ENCODE measurements at places on chromosomes 16 and 17. TPM values are rescaled to one million over a fixed set of nuclear protein-coding genes. Genes with fewer than 3 reads are reported as not detected.

- H3K27me3 ChIP-seq: no peaks in the 10 kb centered on the region
- no peak overlapping the region for H3K27ac ChIP-seq
- H3K4me1 ChIP-seq: no peaks in the 10 kb centered on the region
- H3K4me3 ChIP-seq: no peak overlapping the region
- H3K36me3 ChIP-seq: peaks cover 68% of the 10 kb centered on the region
These were observed 18.6 kb downstream of the SETD6 start for GRCh38 chr16:58533751-58534470.

DNA sequence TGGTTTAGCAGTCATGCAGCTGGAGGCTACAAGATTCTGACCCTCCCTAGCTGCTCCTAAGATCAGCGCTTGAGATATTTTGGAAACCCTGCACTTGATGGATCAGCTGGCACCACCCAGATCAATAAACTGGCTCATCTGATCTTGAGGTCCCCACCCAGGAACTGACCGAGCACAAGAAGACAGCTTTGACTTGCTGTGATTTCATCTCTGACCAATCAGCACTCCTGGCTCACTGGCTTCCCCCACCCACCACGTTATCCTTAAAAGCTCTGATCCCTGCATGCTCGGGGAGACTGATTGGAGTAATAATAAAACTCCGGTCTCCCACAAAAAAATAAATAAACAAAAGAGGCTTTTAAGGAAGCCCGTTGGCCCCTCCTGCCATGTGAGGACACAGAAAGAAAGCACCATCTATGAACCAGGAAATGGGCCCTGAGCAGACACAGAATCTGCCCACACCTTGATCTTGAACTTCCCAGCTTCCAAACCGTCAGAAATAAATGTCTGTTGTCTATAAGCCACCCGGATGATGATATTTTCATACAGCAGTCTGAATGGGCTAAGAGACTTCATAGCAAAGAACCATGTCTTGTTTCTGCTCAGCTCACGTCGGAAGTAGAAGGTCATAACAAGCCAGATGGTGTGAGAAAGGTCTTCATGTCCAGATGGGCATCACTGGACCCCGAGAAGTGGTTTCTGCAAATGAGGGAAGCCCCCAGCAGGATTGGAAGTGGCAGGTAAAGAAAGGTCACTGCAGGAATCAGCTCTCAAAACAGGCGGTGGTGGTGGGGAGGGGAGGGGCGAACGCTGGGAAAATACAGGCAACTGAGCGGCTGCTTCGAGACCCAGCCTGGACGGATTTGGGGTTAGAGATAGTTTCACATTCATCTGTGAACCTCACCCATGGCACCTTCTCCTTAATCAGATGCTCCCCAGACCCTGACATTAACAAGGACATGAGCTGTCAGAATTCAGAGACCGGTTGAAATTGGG, 19.8 kb upstream of the RPH3AL start:
- DNase-seq: no peak
- no peaks in the 10 kb centered on the region for H3K27me3 ChIP-seq
- H3K36me3 ChIP-seq: no peaks in the 10 kb centered on the region
- H3K4me3 ChIP-seq: no peak overlapping the region

- no peak for DNase-seq
- H3K4me1 ChIP-seq: no peaks in the 10 kb centered on the region
- no peak overlapping the region for H3K27ac ChIP-seq
- peaks cover 2% of the 10 kb centered on the region for H3K36me3 ChIP-seq
- H3K27me3 ChIP-seq: no peaks in the 10 kb centered on the region
These were observed 68.9 kb downstream of the NEUROD2 start for GRCh38 chr17:39538866-39539265.

- no peak for DNase-seq
- no peak overlapping the region for H3K4me3 ChIP-seq
- H3K27ac ChIP-seq: no peak overlapping the region
- H3K4me1 ChIP-seq: peaks cover 12% of the 10 kb centered on the region
- peaks cover 2% of the 10 kb centered on the region for H3K27me3 ChIP-seq
These were observed 51.4 kb upstream of the WSCD1 start for GRCh38 chr17:6018788-6019187.

DNA sequence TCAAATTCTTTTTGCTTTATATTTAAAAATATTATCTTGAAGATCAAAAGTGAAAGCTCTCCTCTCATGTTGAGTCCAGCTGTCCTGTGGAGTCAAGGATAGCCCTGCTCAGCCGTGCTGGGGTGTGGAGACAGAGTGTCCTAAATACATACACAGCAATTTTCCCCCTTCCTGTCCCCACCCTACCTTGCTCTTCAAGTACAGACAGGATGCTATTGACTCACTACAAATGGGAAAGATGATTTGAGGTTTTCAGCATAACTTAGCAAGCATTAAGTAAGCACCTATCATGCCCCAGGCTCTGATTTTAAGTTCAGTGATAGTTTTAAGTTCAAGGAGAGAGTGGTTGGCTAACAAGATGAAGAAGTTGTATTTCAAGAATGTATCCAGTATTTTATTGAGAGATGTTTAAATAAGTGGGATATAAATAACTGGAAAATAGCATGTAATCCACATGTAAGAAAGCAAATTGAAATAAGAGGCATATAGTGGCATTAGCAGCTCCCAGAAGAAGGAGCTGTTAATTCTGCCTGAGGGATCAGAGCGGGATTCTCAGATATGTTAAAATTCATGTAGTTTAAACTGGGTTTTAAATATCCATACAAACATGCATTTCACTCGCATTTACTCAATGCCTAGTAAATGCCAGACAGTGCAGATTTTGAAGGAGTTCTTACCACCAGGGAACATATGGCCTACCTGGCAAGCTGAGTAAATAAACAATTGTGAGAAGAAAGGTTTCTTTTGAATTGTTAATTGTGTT, 183.5 kb upstream of the ANKFN1 start:
- H3K27ac ChIP-seq: no peak overlapping the region
- no peak overlapping the region for H3K4me3 ChIP-seq
- DNase-seq: no peak
- no peaks in the 10 kb centered on the region for H3K36me3 ChIP-seq

DNA sequence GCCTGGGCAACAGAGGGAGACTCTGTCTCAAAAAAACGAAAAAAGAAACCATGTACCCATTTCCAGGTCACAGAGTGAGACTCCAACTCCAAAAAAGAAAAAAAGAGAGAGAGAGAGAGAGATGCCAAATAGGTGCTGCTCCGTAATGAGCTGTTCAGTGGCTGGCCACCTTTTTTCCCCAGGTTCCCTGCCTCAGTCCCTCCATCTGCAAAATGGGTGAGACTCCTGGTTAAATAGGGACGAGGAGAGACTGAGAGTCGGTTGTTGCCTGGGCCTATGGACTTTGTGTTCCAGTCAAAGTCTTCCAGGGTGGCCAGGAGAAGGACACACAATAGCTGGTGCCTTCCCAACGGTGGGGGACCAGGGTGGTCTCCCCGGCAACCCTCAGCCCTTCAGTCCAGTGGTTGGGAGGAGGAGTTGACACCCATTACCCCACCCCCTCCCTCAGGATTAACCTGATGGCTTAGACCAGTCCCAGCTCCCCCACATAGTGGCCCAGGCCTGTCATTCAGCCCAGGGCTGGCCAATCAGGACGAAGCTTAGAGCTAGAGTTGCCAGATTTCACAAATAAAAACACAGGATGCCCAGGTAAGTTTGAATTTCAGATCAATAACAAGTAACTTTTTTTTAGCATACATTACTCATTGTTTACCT, 258.2 kb downstream of the PARN start:
- no peaks in the 10 kb centered on the region for H3K27me3 ChIP-seq
- H3K27ac ChIP-seq: no peak overlapping the region
- DNase-seq: no peak
- H3K36me3 ChIP-seq: no peaks in the 10 kb centered on the region
- H3K4me1 ChIP-seq: peaks cover 9% of the 10 kb centered on the region

DNA sequence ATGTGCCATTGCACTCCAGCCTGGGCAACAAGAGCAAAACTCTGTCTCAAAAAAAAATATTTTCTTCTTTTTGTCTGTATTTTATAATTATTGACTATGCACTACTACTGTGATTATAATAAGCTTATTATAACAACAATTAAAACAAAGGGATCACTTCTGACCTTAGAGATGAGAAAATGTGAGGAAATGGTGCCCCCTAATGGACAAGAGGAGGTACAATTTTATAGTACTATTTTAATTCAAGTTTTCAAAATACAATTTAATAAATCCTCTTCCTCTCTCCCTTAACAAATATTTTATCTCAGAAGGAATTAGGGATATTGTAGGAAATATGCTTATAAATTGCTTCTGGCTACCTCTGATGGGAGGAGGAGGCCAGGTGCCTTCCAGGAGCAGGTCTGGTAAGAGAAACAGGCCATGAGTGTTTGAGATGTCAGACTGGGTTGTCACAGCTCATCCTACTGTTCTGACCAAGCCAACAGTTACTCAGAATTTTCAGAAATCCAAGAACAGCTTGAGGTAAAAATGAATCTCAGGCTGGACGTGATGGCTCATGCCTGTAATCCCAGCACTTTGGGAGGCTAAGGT, 14.0 kb downstream of the VPS53 start:
- no peaks in the 10 kb centered on the region for H3K27me3 ChIP-seq
- peaks cover 19% of the 10 kb centered on the region for H3K36me3 ChIP-seq
- no peak overlapping the region for H3K27ac ChIP-seq
- DNase-seq: peak; percentile 40
- H3K4me1 ChIP-seq: no peaks in the 10 kb centered on the region

- no peak overlapping the region for H3K4me3 ChIP-seq
- no peaks in the 10 kb centered on the region for H3K36me3 ChIP-seq
- H3K27ac ChIP-seq: no peak overlapping the region
- no peak for DNase-seq
- no peaks in the 10 kb centered on the region for H3K27me3 ChIP-seq
These were observed 8.5 kb upstream of the CREBBP start for GRCh38 chr16:3889059-3889458.

GRCh38 chr17:78353834-78354233, 6.0 kb downstream of the SOCS3 start:
- H3K4me1 ChIP-seq: peaks cover 82% of the 10 kb centered on the region
- H3K27me3 ChIP-seq: peaks cover 11% of the 10 kb centered on the region
- peak; percentile 37 for DNase-seq
- H3K27ac ChIP-seq: peak overlapping the region; percentile 93

DNA sequence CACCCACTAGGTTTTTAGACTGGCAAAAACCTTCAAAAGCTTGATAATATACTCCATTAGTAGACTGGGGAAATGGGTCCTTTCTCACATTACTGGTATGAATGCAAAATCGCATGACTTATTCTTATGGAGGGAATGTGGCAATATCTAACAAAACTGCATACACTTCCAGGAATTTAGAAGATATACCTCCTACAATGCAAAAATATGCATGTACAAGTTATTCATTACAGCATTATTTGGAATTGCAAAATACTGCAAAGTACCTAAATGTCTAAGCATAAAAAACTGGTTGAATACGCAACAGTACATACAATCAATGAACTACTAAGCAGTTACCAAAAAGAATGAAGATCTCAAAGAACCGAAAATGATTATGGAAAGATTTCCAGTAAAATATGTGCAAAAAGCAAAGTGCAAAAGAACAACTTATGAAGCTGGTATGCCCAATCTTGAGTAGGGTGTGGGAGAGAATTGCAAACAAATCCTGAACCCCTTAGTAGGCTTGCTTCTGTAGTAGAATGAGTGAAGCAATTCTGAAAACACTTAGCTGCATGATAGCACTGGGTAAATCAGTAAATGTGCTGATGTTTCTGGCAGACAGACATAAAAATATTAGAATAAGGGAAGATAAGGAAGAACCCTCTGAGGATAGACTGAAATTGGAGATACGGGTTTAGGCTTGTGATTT, 180.1 kb downstream of the PARN start:
- no peaks in the 10 kb centered on the region for H3K36me3 ChIP-seq
- no peak overlapping the region for H3K4me3 ChIP-seq
- no peaks in the 10 kb centered on the region for H3K27me3 ChIP-seq

GRCh38 chr16:58198803-58199411, 1.0 kb upstream of the CSNK2A2 start:
- H3K27ac ChIP-seq: no peak overlapping the region
- H3K4me1 ChIP-seq: peaks cover 13% of the 10 kb centered on the region
- no peak for DNase-seq
- H3K27me3 ChIP-seq: peaks cover 7% of the 10 kb centered on the region

- H3K4me1 ChIP-seq: peaks cover 16% of the 10 kb centered on the region
- H3K4me3 ChIP-seq: no peak overlapping the region
- DNase-seq: no peak
- no peaks in the 10 kb centered on the region for H3K36me3 ChIP-seq
These were observed 10.7 kb downstream of the SPNS2 start for GRCh38 chr17:4509401-4509800.

DNA sequence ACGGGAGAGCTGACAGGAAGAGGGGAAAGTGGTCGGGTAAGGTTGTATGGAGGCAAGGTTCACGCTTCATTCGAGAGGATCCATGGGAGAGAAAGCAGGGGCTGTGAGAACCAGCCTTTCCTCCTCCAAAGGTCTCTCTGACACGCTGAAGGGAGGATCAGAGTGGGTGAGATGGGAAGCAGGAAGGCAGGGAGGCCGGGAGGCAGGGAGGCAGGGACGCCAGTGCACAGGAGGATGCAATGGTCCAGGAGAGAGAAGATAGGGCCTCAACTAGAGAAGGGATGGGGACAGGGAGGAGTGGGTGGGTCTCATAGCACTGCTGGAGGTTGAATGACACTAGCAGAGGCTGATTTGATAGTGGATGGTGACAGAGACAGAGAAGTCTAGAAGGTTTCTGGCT, 54.1 kb downstream of the PIMREG start:
- H3K4me3 ChIP-seq: no peak overlapping the region
- H3K27me3 ChIP-seq: no peaks in the 10 kb centered on the region
- DNase-seq: no peak

- H3K4me3 ChIP-seq: no peak overlapping the region
- no peaks in the 10 kb centered on the region for H3K36me3 ChIP-seq
These were observed 430.7 kb downstream of the HS3ST3B1 start for GRCh38 chr17:14731591-14731990.

DNA sequence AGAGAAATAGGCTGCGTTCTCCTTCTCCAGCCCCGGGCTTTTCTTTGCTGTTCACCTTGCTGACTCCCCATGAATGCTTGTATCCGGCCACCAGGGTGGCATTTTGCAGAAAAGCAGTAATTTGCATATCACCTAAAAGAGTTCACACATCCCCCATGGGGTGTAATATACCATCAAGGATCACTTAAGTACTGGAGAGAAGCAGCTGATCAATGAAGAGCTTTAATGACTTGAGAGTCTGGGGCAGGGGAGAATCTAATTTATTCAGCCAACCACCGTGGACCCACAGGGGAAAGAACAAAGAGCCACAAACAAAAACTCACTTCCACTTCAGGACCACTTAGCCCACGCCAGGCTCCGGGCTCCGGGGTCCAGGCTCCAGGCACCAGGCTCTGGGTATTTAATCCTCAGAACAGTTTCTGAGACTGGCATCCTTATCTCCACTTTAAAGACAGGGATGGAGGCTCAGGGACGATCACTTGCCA, 33.9 kb upstream of the SEC14L1 start:
- no peak for DNase-seq
- H3K27me3 ChIP-seq: no peaks in the 10 kb centered on the region
- H3K4me3 ChIP-seq: no peak overlapping the region
- H3K36me3 ChIP-seq: no peaks in the 10 kb centered on the region
- peaks cover 13% of the 10 kb centered on the region for H3K4me1 ChIP-seq

- no peaks in the 10 kb centered on the region for H3K4me1 ChIP-seq
- peaks cover 86% of the 10 kb centered on the region for H3K27me3 ChIP-seq
- no peaks in the 10 kb centered on the region for H3K36me3 ChIP-seq
- no peak for DNase-seq
These were observed 175.9 kb downstream of the IRF8 start for GRCh38 chr16:86074651-86075487.

GRCh38 chr17:75269844-75270217, 1.2 kb downstream of the MIF4GD start:
- peaks cover 37% of the 10 kb centered on the region for H3K36me3 ChIP-seq
- peak overlapping the region; percentile 94 for H3K4me3 ChIP-seq
- peak overlapping the region; percentile 96 for H3K27ac ChIP-seq
- no peak for DNase-seq
- peaks cover 58% of the 10 kb centered on the region for H3K4me1 ChIP-seq
- no peaks in the 10 kb centered on the region for H3K27me3 ChIP-seq

KRTAP3-1 gene
- not detected for polyA plus RNA-seq

PRSS33 gene
- polyA plus RNA-seq: not detected

ADAD2 gene
- 0.76 TPM for polyA plus RNA-seq

WSCD1 gene
- 43.9 TPM for polyA plus RNA-seq

CCL3 gene
- polyA plus RNA-seq: 2.4 TPM

Measured in muscle of leg (tissue), 16 donors.